ENCODE measurements at places on chromosomes 16 and 17.

- no peak for DNase-seq
Measured at GRCh38 chr16:66950437-66950836, 10.6 kb upstream of the CES3 start.

DNA sequence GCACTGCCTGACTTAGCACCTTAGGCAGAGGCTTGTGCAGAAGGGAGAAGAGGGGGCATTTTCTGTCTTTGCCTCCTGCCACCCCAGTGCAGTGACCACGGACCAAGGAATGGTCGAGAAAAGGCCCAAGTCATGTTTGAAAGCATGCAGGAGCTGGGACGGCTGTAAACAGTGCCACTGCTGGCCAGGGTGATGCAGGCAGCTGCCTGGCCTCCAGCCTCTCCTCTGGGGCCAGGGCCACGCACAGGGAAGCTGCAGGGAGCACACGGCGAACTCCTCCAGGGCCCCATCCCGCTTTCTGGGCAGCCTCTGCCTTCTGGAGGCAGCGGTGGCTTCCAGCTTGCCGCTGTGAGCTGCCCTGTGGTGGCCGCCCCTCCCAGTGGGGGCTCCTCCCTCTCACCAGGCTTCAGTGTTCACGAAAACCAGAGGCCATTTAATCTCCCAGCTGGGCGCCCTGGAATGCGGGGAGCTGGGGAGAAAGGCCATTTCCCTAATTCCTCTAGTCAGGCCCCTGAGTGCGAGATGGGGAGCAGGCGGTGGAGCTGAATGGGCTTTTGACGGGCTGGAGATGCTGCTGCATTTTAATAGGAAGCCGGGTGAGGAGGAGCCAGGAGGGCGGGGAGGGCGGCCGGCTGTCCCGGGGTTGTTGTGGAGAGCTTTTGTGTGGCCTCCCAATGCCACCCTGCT, 28.7 kb upstream of the DNAI2 start:
- DNase-seq = no peak

- DNase-seq = no peak
Measured at GRCh38 chr17:27810211-27810901, 10.0 kb upstream of the NOS2 start.

- no peak for DNase-seq
Measured at GRCh38 chr17:81710514-81711308, 1.4 kb upstream of the SLC25A10 start.

GRCh38 chr17:50785946-50786570, 18.7 kb upstream of the ANKRD40CL start:
- DNase-seq = no peak

DNA sequence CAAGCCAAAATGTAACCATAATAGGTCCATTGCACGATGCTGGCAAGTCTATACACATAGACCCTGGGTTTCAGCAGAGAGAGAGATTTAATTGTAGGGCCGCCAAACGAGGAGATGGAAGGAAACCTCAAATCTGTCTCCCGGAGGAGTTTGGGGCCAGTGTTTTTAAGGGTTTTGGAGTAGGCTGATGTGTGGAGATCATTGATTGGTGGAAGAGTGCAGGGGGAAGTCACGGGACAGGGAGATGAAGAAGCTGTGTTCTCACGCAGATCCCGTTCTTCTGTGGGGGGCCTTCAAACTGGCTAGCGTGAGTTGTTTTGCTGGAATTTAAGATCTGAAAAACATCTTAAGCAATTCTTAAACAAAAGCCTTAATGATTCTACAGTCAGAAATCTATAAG, 84.8 kb downstream of the KATNIP start:
- DNase-seq = no peak

GRCh38 chr17:28940142-28940541, 11.2 kb downstream of the PHF12 start:
- DNase-seq = no peak
